ENCODE measurements at places on chromosomes 16 and 17. TPM values are rescaled to one million over a fixed set of nuclear protein-coding genes. Genes with fewer than 3 reads are reported as not detected.

DNA sequence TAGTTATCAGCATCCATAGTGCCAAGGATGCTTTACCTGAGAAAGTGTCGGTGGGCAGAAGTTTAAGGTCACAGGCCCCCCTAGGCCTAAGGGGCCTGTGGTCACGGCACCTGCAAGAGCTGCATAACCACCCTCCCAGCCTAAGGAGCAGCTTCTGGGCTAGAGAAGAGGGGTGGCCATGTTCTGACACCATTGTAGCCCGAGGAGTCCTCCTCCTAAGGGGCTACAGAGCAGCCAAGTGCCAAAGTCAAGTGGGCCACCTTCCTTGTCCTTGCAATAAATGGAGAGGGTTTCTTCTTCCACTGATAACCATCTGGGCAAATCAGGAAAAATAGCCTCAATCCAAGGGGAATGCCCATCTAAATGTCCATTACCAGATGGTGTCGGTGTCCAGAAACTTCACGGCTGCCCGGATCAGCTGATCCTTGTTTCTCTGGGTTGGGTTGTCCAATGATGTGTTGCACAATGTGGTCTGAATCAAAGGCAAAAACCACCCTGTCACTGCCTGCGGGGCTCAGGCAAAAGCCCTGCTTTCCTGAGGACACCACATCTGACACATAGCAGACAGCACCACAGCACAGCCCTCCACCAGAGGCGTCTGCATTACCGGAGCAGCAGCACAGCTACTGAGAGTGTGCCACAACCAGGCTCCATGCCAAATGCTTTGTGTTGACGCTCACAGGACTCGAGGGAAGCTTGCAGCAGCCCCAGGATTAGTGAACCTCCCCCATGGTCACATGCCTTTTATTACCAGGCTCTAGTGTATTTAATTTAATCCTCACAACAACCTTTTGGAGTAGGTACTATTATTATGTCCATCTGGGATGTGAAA lies 12.8 kb downstream of the ATPAF2 start:
- DNase-seq, result peak; percentile 14

ABCA10 gene
- total RNA-seq, result 0.12 TPM

WNT3 gene
- 4.9 TPM for total RNA-seq

SULT1A2 gene
- total RNA-seq, result 0.17 TPM

- no peak for DNase-seq
Observed at GRCh38 chr16:57732714-57733113, 2.9 kb upstream of the KATNB1 start.

GRCh38 chr17:32593003-32593402 lies 106.2 kb downstream of the CDK5R1 start:
- DNase-seq, result peak; percentile 3

- DNase-seq, result no peak
Observed at GRCh38 chr17:39946551-39947330, 16.1 kb upstream of the GSDMA start.

RASD1 gene
- 59.0 TPM for total RNA-seq

- no peak for DNase-seq
Observed at GRCh38 chr17:37025847-37026530, 77.2 kb downstream of the AATF start.

DNA sequence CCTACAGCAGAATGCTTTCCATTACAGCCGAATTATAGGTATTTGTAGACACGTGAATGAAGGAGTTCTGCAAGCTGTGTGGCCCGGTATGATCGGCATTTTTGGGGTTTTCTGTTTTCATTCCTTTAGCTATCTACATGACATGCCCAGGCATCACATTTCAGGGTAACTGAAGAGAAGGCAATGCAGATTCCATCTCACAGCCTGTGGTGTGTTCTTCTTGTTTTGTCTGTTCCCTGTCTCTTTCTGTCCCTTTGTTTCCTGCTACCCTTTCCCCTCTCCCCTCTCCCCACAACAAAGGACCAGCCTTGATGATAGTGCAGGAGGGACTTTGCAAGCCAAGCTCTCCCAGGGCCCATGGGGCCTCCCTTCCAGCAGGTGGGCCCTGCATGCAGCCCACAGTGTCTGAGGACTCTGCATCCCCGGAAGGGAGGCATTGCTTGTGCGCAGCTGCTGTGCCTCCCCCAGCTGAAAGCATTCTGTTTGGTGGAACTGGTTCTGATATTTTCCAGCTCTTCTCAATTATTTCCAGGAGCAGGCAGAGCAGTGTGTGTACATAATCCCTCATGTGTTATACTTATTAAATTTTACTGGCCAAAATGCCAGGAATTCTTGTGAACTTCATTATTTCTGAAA lies 207.4 kb downstream of the RPTOR start:
- DNase-seq, result no peak

- DNase-seq, result no peak
Observed at GRCh38 chr16:19528666-19529065, 4.9 kb downstream of the CCP110 start.

DNA sequence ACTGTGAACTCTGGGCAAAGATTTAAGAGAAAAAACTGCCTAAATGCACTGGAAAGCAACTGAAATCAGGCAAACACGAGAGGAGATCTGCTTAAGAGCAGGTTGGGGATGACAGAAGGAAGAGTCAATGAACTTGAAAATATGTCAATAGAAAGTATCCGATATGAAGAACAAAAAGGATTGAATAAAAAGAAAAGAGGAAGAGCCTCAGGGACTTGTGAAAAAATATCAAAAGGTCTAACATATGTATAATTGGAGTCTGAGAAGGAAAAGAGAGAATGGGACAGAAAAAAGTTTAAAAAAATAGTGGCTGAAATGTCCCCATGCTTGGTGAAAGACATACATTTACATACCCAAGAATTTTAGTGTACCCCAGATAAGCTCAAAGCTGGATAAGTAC lies 195.5 kb downstream of the COPRS start:
- no peak for DNase-seq

DNA sequence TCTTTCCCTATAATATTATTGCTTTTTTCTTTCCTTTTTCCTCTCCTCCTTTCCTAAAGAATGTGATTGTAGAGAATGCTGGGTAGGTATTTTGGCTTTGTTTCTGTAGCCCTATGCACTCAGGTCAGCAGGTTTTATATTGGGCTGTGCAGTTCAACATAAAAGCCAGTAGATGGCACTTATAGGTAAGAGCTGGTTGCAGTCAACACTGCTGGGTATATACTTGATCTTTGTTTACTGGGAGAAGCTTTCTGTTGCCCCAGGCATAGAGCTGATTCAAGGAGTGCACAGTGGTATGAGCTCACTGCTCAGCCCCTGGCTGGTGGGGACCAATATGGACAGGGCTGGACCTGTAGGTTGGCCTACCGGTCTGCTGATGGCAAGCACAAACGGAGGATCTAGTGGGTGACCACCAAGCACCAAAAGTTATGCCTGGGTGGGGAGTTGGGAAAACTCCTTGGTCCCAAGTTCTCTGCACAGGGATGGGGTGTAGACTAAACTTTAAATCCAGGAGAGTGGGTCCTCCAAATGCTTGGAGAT lies 378.9 kb downstream of the PMP22 start:
- peak; percentile 53 for DNase-seq

DNA sequence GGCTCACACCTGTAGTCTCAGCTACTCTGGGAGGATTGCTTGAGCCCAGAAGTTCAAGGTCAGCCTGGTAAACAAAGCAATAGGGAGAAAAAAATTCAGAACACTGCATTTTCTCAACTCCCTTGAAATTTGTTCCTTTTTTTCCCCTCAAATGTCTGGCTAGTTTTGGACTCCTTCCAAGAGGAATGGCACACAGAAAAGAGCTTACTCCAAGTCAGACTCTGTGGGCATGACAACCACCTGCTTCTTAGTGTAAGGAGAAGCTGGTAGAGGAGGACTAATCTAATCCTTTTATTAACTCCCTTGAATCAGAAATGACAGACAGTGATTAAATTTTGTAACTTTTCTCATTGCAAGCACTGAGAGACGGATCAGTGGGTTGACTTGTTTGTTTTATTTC lies 27.9 kb upstream of the HYDIN start:
- DNase-seq, result no peak

CNTNAP1 gene
- total RNA-seq, result 4.6 TPM

DNA sequence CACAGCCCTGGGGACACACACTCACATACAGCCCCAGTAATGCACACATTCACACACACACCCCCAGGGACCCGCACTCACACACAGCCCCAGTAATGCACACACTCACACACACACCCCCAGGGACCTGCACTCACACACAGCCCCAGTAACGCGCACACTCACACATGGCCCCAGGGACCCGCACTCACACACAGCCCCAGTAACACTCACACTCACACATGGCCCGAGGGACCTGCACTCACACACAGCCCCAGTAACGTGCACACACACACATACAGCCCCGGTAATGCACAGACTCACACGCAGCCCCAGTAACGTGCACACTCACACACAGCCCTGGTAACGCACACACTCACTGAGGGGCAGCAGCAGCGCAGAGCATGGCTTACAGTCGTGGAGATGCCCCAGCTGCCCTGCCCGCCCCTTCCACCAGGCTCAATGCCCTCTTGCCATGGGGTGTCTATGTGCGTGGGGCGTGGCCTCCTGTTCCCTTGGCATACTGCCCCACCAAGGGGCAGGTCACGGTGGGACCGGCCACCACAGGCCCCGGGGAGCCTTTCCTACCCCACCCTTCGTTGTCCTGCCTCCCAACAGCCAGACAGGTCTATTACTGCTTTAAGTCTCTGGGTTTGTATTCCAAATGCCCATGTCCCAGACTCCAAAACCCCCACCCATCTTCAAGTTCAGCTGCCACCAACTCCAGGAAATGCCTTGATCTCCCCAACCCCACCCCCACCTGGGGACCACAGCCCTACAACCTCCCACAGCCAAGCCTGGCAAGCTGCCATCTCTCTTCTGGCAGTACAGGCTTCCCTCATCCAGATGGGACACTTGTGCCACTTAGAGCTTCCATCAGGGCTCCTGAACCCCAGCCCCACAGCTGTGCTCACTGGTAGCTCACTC lies 2.7 kb downstream of the CCDC102A start:
- no peak for DNase-seq

DNA sequence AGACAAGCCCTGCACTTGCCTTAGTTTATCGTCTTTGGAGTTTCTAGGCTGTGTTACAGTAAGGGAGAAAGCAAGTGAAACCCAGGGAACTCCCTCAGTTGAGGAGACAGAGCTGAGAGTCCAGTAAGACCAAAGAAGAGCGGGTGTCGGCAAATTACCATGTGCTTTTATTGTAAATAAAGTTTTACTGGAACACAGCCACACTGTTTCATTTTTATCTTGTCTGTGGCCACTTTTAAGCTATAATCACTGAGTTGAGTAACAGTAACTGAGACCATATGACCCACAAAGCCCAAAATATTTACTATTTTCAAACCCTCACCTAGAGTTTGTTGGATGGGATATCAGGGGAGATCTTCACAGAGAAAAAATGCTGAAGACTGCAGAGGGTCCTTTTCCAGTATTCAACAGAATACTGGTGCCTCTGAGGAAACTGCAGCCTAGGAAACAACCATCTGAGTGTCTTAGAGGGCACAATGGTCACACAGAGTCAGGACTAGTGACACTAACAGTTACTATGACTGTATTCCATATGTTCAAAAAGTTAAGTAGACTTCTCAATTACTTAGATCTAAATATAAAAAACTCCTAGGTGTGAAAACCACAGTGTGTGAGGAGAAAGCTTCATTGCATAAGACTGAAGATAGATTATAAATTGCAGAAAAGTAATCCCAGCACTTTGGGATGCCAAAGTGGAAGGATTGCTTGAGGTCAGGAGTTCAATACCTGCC lies 351.1 kb upstream of the TBX2 start:
- no peak for DNase-seq

- DNase-seq, result no peak
Observed at GRCh38 chr16:75413951-75414350, 19.4 kb downstream of the CFDP1 start.

GRCh38 chr16:89579351-89579750 lies 3.8 kb downstream of the CPNE7 start:
- no peak for DNase-seq

DNA sequence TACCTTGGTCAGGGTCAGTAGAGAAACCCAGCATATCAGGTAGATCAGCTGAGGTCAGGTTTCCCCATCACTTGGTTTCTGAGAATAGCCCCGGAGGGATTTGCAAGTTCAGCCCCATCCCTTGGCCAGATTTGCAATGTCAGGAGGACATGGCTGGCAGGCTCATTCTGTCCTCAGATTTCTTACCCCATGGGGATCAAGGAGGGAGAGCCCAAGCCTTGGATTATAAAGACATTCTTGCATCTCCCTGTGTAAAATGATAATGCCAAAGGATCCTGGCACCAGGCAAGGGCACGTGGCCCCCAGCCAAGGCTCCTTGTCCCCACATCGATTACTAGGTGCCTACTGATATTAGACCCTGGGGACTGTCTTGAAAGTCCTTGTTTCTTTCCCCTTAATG lies 53.2 kb downstream of the MYH3 start:
- DNase-seq, result no peak

DHRS7C gene
- total RNA-seq, result not detected

PPP1R27 gene
- total RNA-seq, result not detected

DNA sequence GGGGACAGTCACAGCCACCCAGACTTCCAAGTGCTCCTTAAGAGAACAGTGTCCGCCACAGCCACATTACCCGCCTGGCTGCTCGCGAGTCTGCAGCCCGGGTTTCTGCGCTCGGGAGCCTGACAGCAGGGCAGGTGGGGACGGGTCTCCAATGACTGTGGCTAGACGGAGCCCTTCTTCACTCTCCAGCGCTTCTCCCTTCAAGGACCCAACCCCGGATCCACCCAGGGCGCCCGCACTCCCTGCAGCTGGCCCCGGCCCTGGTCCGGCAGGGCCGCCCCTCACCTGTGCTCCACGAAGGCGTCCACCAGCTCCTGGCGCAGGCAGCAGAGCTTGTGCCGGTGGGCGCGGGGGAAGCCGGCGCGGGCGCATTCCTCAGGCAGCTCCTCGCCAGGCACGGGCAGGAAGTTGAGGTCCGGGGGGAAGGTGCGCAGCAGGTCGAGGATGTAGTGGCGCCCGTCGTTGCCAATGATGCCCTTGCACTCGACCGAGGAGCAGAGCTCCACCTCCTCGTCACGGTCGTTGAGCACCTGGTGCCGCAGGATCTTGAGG lies 13.9 kb downstream of the CLUH start:
- no peak for DNase-seq

TLCD3B gene
- 0.47 TPM for total RNA-seq

GRCh38 chr16:10878328-10878643 lies 1.3 kb downstream of the CIITA start:
- DNase-seq, result no peak

- DNase-seq, result no peak
Observed at GRCh38 chr16:69351309-69352027, at the start of gene TMED6. TMED6 (minus strand) TSS chr16:69351786; CDS start chr16:69351753, 33 bp downstream.

DNA sequence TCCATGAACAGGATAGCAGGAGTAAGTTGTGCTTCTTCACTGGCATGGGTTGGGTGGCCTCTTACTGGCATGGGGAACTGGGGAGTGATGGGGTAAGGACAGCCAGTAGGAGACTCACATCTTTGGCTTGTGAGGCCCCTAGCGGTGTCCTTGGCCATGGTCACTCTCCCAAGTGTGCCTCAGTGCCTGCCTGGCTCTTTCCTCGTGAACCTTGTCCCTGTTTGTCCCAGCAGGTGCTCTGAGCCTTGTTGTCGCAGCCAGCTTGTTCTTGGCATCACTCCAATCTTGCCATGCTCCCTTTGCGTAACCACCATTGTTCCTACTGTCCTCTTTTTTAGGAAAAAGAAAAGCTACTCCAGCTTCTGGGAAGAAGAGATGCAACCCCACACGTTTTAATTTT lies 53.6 kb upstream of the SDK2 start:
- no peak for DNase-seq

ANKS3 gene
- total RNA-seq, result 22.6 TPM

ALOX15B gene
- total RNA-seq, result not detected

ASPHD1 gene
- 2.0 TPM for total RNA-seq

CNTNAP4 gene
- total RNA-seq, result not detected

TAT gene
- total RNA-seq, result not detected

SECTM1 gene
- 56.0 TPM for total RNA-seq

LPCAT2 gene
- 15.0 TPM for total RNA-seq

GRCh38 chr17:61591018-61591417 lies at the start of gene NACA2:
NACA2 (minus strand) TSS chr17:61591219; CDS start chr17:61591180, 39 bp downstream.
- DNase-seq, result no peak

Measured in PC-3 (cell line).